ENCODE measurements at places on chromosomes 3 and 15.

GRCh38 chr15:99554880-99555488, 10.8 kb upstream of the MEF2A start:
- no peak for DNase-seq

DNA sequence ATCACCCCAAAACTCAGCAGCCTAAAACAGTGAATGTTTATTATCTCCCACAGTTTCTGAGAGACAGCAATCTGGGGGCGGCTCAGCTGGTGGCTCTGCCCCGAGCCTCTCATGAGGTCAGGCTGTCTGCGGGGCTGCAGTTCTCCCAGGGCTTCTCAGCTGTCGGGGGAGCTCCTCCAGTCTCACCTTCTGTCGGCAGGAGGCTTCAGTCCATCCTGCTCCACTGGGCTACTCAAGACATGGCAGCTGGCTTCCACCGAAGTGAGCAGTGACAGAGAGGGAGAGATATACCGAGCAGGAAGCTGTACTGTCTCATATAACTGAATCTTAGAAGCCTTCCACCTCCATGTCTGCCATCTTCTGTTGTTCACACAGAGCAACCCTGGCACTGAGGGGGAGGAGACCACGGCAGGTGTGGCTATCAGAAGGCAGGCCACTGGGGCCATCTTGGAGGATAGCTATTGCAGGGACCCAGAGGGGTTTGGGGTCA, 72.8 kb upstream of the ITGA11 start:
- DNase-seq, result no peak

DNA sequence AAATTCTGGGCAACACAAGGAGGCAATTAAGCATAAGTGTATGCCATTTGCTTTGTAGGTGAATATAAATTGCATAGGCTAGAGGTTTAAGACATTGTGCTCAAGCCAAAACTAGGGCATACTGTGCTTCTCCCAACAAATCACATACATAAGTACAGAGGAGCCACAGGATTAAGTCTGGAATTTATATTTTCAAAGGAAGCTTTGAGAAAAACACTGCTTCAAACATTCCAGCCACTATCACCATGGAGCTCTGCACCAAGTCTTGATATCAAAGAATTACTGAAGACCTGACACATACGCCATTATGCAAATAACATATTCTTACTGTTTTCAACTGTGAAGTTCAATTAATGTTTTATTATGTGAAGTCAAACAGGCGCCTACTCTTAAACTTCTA, 119.4 kb upstream of the NPHP3 start:
- DNase-seq, result no peak

DNA sequence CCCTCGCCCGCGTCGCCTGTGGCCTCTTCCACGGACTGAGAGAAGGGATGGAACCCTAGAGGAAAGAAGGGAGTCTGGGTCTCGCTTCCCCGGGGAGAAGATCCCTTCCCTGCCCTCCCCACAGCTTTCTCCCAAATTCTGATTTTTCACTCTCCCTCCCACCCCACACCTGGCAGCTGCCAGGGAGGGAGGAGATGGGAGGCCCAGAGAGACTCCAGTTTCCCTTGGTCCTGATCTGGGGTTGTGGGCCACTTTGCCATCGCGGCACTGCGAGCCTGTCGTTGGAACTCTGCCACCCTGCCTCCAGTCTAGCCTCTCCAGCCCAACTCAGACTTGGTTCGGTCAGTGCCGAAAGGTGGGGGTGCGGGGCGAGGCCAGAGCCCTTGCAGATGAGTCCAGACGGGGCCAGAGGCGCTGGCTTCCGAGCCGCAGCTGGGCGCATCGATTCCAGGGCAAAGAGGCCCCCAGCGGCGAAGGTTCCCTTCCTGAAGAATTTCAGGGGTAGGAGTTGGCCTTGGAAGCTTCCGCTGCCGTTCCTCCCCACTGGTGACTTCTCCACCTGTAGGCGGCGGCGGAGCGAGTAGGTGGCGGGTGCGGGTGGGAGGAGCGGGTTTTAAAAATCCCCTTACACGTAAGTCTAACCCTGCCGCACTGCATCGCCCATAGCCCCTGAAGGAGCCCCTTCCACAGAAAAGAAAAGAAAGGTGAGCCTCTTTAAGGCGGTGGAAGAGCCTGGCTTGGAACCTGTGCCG, 5.2 kb downstream of the WNT5A start:
- DNase-seq, result no peak

DNA sequence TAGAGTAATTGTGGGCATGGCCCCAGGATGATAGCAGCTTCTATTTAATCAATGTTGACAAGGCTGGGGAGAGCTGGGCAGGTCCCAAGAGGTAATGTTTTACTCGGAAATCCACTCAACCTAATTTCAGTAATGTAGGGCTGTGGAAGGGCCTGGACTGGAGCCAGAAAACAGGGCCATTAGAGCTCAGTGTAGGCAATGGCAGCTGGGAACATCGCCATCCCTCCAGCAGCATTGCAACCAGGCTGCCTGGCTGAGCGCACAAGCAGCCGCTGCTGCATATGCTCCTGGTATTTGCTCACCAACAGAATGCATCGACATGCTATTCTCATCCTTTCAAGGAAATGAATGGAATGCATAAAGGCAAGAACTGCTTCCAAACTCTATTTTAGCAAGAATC, 90.0 kb downstream of the GAP43 start:
- DNase-seq, result no peak

- DNase-seq, result no peak
Measured at GRCh38 chr15:101162701-101163483, 89.0 kb downstream of the CHSY1 start.

- DNase-seq, result no peak
Measured at GRCh38 chr3:118782755-118783202, 251.9 kb downstream of the IGSF11 start.

DNA sequence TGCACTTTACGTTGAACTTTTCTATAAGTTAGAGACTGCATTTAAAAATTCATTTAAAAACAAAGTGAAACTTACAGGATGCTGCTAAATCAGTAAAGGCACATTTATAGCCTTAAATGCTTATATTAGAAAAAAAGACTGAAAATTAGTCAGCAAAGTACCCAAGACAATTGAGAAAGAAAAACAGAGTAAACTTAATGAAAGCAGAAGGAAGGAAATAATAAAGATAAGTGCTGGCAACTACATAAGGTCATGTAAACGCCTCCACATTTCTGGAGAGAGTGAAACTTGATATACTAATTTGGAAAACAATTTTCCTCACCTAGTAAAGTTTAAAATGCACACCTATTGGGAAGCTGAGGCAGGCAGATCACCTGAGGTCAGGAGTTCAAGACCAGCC, 58.2 kb upstream of the ACAN start:
- DNase-seq, result no peak

- no peak for DNase-seq
Measured at GRCh38 chr3:158453865-158454264, 117.1 kb upstream of the MLF1 start.

- DNase-seq, result no peak
Measured at GRCh38 chr3:128054367-128054766, 2.1 kb downstream of the SEC61A1 start.

- DNase-seq, result no peak
Measured at GRCh38 chr15:57752436-57752835, 45.9 kb downstream of the POLR2M start.

DNA sequence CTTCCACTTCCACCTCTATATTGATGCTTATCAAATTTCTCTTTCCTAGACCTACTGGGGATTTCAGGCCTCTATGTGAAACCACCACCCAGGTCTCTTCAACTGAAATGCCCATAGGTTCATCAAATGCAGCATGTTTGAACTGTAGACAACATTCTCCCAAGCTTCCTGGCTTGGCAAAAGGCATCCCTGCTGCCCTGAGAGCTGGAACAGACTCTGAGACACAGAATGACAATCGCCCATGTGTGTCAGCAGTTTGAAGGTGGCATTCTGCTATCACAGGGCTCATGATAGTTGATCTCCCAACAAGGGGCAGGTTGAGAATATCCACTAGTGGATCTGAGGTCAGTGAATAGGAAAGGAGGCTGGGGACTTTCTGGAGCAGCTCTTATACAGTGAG, 200.7 kb downstream of the RPLP1 start:
- no peak for DNase-seq

GRCh38 chr15:68383161-68384074, 48.5 kb downstream of the ITGA11 start:
- no peak for DNase-seq
